ENCODE measurements at places on chromosomes 12 and 14.

DNA sequence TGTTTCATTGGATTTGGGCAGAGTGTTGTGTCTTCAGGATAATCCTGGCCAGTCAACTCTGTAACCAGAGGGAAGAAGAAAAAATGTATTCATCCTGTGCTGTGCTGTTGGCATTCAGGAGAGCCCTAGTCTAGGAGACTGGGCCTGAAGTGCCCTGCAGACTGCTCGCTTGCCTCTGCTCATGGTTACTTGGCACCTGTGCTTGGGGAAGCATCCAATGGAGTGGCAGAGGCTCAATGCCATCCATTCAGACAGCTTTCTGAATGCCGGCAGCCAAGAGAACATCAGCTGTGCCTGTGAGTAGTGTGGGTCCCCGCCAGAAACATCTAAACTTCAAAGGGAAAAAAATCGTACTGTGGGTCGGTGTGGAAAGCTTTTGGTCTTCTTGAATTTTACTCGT is 124.2 kb downstream of the SRGAP1 start:
- no peak for DNase-seq

DNA sequence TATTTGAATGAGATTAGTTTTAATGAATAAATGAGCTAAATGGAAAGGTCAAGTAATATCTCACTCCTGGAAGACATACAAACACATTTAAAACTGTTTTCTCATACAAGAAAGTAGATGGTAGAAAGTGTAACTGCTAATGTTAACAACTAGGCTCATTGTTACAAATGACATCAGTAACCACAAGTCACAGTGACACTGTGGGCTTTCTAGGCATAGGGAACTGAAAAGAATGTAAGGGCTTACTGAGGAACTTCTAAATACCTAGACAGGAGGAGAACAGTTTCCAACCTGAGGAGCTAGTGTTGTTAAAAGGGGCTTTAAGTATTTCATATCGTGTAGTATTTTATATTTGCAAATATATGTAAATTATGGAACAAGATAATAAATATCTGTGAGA is 17.5 kb upstream of the ERGIC2 start:
- no peak for DNase-seq

DNA sequence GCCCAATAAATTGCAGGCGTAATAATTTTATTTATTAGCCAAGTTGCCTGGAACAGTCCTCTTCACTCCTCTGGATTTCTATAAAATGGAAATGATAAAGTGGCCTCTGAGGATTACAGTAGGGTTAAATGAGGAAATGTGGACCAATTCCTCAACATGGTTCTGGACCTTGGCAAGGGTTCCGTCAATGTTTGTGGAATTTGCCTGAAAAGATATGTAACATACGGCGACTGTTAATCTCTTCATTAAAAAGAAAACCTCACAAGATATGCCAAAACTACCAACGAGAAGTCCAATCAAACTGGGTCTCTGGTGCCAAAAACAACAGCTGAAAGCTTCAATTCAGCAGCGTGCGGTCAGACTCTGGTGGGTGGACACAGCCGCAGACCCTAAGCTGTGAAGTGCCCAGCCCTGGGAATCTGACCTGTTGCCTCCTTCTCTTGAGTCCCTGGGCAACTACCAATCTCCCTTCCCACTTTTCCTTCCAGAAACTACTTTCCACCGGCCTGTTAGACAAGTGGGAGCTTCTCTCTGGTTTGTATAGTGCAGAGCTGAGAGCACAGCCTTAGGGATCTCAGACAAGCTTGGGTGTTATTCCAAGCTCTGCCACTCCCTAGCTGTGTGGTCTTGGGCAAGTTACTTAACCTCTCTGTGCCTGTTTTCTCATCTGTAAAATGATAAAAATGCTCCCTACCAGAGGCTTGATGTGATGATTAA is 190.5 kb upstream of the GSC start:
- DNase-seq: no peak

DNA sequence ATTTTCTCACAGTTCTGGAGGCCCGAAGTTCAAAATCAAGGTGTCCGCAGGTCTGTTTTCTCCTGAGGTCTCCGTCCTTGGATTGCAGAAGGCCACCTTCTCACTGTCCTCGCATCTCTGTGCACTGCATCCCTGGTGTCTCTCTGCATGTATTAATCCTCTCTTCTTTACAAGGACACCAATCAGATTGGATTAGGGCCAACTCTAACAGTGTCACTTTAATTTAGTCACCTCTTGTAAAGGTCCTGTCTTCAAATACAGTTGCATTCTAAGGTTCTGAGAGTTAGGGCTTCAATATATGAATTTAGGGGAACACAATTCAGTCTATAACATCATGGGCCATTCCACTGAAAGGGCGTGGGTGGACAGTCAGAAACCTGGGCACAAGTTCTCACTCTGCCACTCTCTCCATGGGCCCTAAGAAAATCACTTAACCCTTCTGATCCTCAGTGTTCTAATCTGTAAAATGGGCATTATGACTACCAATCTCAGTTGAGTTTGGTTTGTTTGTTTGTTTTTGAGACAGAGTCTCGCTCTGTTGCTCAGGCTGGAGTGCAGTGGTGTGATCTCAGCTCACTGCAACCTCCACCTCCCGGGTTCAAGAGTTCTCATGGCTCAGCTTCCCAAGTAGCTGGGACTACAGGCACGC is 41.6 kb upstream of the FGD4 start:
- no peak for DNase-seq

- no peak for DNase-seq
Measured at GRCh38 chr14:68471029-68471963, 321.6 kb downstream of the ZFP36L1 start.

- no peak for DNase-seq
Measured at GRCh38 chr14:91149462-91149861, 35.6 kb downstream of the DGLUCY start.

DNA sequence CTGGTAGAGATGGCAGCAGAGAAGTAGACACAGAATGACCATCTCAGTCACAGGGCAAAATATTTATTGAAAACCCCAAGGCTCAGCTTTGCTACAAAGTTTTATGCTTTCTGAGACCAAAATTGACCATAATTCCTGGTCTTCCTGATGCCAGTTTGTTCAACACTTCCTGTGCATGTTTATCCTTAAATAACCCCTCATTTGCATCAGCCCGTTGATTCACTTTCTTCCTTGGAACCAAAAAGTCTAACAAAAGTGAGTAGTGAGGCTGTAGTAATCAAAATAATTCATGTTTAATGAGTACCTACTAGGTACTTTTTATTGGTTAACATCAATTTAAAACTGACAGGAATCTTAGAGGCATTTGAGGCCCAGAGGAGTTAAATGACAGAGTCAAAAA is 51.7 kb downstream of the TRHDE start:
- no peak for DNase-seq

GRCh38 chr14:28681681-28682080 is 84.9 kb upstream of the FOXG1 start:
- no peak for DNase-seq

DNA sequence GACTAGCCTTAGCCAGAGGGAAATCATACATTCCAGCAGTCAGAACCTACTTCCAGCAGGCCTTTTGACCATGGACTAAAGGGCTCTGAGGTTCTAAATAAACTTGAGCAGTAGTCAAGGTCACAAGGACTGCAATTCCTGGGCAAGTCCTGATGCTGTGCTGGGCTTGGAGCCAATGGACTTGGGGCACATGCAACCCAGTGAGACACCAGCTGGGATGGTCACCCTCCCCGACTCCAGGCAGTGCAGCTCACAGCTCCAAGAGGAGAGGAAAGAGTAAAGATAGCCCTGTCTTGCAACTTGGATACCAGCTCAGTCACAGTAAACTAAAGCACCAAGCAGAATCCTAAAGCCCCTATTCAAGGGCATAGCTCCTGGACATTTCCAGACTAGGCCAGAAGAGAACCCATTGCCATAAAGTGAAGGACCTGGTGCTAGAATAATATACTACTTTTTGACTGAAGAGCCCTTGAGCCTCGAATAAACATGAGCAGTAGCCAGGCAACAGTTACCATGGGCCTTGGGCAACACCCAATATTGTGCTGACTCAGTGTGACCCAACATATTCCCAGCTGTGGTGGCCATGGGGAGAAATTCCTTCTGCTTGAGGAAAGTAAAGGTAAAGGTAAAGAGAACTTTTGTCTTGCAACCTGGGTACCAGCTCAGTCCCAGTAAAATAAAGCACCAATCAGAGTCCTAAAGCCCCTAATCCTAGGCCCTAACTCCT is 226.2 kb upstream of the CLEC14A start:
- DNase-seq: no peak
